ENCODE measurements at places on chromosomes 11 and 22. TPM values are rescaled to one million over a fixed set of nuclear protein-coding genes. Genes with fewer than 3 reads are reported as not detected.

The APOA1 gene
- total RNA-seq = not detected

The HPX gene
- 1.2 TPM for total RNA-seq

The FOLR1 gene
- not detected for total RNA-seq

The GSTT2B gene
- 0.91 TPM for total RNA-seq

The PATZ1 gene
- total RNA-seq = 31.5 TPM

The GLB1L3 gene
- 16.1 TPM for total RNA-seq

The EHF gene
- not detected for total RNA-seq

The WNT11 gene
- total RNA-seq = 0.39 TPM

The DSCAML1 gene
- not detected for total RNA-seq

The OR1S2 gene
- total RNA-seq = not detected

The F2 gene
- not detected for total RNA-seq

The CARD10 gene
- total RNA-seq = not detected

The KCNE3 gene
- not detected for total RNA-seq

The C1QTNF6 gene
- 4.9 TPM for total RNA-seq

The INS gene
- total RNA-seq = not detected

The CCT8L2 gene
- not detected for total RNA-seq

The CHRNA10 gene
- 2.6 TPM for total RNA-seq

The FGF3 gene
- total RNA-seq = not detected

The MRPL40 gene
- 38.5 TPM for total RNA-seq

The SULT4A1 gene
- total RNA-seq = not detected

The ISX gene
- total RNA-seq = not detected

The EMID1 gene
- not detected for total RNA-seq

The CRYBA4 gene
- total RNA-seq = not detected

The PANX2 gene
- 0.36 TPM for total RNA-seq

The SCUBE1 gene
- not detected for total RNA-seq

All from activated T-helper 1 cell treated with anti-CD3 and anti-CD28 coated beads, Interleukin-12 subunit alpha, Interleukin-12 subunit beta, Interleukin-2, Interleukin-4 antibody, amounts not matched to agents 30 ng/mL and 10 ng/mL and 1 ng/mL, durations not matched to agents 14 hours and 24 hours and 36 hours (primary cell).